NCI-H774 (cell line): ENCODE measurements at places on chromosomes 7 and 10.

DNA sequence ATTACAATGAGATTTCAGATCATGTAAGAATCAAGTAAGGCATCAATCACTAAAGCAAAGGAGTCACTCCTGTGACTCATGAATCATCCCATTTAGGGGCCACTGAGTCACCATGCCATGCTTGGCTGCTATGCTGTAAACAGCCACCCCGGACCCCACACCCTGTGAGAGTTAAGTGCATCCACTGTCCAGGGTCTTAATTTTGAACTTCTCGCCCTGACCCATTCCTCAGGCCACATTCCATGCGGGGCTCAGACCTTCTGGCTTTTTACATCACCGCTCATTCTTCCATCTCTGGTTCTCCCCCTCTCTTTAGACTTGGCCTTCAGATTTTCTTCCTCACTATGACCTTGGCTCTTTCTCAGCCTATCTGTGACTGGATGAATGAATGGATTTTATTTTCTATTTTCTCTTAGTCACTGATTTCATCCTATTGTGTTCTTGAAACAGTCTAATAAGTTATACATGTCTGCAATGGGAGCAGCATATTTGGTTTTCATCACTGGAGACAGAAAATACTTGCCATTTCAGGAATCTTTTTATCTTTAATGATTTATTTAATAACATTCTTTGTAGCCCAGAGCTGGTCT, 239.6 kb downstream of the SKIDA1 start:
- no peak for DNase-seq

DNA sequence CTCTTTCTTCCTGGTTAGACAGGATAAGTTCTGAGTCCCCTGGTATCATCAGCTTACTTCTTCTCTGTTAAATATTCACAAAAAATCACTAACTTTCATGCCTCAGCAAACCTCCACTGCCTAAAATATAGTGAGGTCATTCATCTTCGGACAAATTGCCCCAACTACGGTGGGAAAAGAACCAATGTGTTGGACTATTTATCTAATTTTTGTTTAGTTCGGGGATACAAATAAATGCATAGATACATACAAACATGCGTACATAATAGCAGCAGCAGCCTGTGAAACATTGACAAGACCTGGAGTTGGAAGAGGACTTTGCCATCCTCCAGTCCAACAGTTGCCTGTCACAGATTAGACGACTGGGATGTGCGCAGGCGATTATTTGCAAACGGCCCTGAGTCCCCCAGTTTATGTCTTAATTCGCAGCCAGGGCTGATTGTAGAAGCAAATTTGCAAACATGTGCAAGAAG, 51.5 kb downstream of the EGFR start:
- no peak for DNase-seq

GRCh38 chr7:149430192-149430591, 30.7 kb downstream of the ZNF777 start:
- no peak for DNase-seq

DNA sequence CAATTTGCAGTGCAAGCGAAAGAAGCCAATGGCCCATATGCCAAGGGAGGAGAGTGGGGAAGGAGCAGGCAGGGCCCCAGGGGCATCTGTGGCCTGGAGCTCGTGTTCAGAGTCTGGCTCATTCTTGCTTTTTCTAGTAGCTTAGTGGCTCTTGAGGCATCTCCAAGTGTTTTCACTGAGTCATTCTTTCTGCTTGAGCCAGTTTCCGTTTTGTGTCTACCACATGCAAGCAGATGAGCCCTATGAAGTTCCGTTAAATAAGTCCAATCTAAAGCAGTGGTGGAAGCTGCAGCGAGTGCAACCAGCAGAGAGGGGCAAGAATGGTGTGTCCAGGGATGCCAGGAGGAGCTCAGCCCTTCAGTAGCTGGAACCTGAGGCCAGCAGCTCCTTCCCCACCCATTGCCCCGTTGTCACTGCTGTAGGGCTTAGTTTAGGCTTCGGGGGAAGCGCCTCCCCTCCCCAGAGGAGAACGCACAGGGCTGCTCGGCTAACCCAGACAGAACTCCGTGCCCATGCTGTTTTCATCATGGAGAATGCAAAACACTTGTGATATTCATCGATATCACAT, 57.4 kb upstream of the EBF3 start:
- no peak for DNase-seq

DNA sequence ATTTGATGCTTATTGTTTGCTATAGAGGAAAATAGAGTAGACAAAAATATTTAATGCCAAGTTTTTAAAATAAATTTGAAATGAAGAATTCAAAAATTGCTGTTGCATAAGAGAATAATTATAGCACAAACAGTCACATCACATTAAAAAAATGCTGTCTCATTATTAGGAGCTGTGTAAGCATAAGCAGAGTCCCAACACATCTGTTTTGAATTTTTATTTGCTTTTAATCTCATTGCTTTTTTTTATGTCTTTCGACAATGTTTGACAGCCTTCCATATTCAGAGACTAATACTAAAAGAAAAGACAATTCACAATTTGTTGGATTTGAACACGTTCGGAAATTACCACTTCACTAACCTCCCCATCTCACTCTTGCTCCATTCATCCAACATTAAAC, 143.5 kb downstream of the TFPI2 start:
- no peak for DNase-seq

GRCh38 chr10:23150091-23150490, 42.0 kb upstream of the PTF1A start:
- DNase-seq: no peak

DNA sequence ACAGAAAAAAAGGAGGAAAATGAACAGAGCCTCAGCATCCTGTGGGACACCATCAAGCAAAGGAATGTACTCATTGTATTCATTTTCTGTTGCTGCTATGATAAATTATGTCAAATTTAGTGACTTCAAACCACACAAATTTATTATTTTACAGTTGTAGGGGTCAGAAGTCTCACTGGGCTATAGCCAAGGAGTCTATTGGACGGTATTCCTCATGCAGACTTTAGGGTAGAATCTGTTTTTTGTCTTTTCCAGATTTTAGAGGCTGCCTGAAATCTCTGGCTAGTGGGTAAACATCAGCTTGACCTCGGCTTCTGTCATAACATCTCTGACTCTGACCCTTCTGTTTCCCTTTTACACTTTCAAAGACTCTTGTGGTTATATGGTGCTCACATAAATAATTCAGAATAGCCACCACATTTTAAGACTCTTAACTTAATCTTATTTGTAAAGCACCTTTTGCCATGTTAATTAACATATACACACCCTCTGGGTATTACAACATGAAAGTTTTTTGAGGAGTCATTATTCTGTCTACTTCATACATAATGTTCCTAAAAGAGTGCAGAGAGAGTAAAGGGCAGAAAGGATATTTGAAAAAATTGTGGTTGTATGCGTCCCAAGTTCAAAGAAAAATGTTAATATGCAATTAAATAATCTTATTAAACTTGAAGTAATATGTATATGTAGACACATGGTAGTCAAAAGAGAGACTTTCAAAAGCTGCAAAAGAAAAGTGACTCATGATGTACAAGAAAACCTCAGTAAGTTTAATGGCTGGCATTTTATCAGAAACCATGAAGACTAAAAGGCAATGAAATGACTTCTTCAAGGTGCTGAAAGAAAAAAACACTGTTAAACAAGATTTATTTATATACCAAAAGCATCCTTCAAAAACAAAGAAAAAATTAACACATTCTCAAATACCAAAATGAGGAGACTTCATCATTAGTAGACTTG, 70.8 kb upstream of the MEOX2 start:
- DNase-seq: no peak

GRCh38 chr7:45573661-45574415, at the start of gene ADCY1:
TSS of gene ADCY1 (plus strand) at chr7:45574368. CDS start at chr7:45574544, 176 bp downstream.
- peak; percentile 33 for DNase-seq

DNA sequence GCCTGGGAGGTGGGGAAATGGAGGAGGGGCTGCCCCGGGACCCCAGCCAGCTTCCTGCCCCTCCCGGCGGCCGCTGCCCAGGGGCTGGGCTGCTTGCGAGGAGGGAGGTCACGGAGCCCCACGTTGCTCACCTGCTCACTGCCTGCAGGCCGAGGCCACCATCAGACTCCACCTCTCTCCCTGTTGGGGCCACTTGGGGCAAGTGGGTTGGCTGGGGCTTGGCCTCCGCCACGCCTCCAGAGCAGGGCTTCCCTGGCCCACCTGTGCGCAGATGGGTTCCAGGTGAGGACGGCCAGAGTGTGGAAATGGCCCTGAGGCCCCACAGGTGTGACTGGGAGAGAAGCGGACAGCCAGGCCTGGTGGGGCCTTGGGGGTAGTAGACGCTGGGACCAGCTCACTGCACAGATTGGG, 82.8 kb upstream of the DIP2C start:
- DNase-seq: no peak

GRCh38 chr10:88981435-88981834, 9.2 kb upstream of the FAS start:
- DNase-seq: no peak

- DNase-seq: no peak
Measured at GRCh38 chr10:5720182-5720581, 35.5 kb downstream of the TASOR2 start.

- DNase-seq: no peak
Measured at GRCh38 chr10:56662765-56663447, 301.8 kb upstream of the ZWINT start.

DNA sequence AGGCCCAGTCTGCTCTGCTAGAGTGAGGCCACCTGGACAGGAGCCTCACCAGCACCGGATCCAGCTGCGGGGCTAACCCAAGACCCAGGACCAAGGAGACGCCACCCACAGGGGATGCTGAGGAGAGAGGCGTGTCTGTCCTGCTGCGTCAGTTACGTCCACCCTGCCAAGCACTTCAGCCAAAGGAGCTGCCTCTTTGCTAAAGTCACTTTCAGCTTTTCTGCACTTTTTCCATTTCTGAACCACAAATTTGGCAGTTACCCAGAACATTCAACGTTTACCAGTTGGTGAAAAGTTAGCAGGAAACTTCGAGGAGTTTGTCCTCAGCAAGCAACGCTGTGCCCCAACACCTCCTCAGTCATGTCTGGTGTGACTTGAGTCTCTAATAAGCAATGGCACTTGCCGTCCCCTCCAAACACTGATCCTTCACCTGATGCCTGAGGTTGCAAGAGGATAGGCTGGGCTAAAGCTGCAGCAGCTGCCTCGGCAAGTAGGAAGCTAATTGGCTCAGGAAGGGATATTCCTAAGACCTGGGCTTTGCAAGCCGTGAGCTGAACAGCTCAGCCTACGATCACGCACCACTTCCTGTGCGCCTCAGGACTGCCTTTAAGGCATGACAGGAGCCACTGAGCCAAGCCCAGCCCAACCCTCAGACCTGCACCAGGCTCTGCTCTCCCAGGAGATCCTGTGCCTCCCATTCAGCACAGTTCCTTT, 40.1 kb downstream of the KCNH2 start:
- no peak for DNase-seq

DNA sequence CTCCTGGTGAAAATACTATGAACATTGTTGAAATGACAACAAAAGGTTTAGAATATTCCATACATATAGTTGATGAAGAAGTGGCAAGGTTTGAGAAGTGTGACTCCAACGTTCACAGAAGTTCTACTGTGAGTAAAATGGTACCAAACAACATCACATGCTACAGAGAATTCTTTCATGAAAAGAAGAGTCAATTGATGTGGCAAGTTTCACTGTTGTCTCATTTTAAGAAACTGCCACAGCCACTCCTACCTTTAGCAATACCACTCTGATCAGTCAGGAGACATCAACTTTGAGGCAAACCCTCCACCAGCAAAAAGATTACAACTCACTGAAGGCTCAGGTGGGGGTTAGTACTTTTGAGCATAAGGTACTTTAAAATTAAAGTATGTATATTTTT, 693.3 kb downstream of the GRID1 start:
- no peak for DNase-seq

- DNase-seq: no peak
Measured at GRCh38 chr10:62384057-62384446, 9.9 kb downstream of the ZNF365 start.

- no peak for DNase-seq
Measured at GRCh38 chr7:140484951-140485499, 5.7 kb upstream of the MKRN1 start.

- no peak for DNase-seq
Measured at GRCh38 chr7:70416986-70417655, 714.8 kb upstream of the GALNT17 start.

DNA sequence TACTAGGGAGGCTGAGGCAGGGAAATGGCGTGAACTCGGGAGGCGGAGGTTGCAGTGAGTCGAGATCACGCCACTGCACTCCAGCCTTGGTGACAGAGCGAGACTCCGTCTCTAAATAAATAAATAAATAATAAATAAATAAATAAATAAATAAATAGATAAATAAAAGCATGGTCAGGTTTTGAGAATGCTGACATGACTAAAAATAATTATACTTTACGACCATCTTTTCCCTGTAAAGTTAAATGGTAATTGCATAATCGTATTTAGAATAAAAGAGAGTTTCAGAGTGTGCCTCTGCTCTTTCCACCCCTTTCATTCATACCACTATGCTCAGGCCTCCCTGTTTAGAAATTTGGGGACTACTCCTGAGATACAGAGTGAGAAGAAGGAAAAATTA, 326.5 kb downstream of the CNTNAP2 start:
- no peak for DNase-seq

DNA sequence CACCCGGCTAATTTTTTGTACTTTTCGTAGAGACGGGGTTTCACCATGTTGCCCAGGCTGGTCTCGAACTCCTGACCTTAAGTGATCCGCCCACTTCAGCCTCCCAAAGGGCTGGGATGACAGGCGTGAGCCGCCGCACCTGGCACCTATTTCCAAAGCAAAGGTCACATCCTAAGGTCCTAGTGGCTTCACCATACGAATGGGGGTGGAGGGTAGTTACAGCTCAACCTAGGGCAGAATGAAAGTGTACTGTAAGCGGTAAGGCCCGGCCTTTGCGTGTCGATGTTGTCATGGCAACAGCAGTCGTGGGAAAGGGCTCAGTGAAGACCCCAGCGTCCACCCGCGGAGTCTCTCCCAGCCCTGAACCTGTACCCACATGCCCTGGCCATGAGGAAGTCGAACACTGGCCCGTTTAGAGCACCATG, 1.6 kb upstream of the COX19 start:
- DNase-seq: no peak

DNA sequence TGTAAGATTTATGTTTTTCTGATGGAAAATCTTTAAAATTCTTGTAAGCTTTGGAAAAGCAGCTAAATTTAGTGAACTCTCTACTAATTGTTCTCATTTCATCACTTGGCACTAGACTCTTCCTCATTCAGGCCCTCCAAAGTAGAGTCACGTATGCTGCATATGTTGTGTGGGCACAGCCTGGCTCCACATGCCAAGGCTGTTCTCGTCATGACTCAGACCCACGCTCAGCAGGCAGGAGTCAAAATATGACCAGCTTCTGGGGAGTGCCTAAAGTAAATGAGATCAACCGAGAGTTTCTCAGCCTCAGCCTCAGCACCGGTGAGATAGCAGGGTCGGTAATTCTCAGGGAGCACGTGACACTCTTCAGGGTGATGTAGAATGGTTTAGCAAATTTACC, 1672.9 kb downstream of the REEP3 start:
- DNase-seq: no peak

GRCh38 chr10:76624470-76624869, 1013.1 kb downstream of the KCNMA1 start:
- DNase-seq: no peak

GRCh38 chr10:86100581-86101061, 266.0 kb downstream of the GRID1 start:
- DNase-seq: no peak

- DNase-seq: peak; percentile 7
Measured at GRCh38 chr7:102451371-102452054, 13.2 kb downstream of the ALKBH4 start.
